ENCODE measurements at places on chromosomes 11 and 22. TPM values are rescaled to one million over a fixed set of nuclear protein-coding genes. Genes with fewer than 3 reads are reported as not detected.

- no peak for DNase-seq
Measured at GRCh38 chr11:66467756-66468155, 1.1 kb downstream of the PELI3 start.

- DNase-seq = peak; percentile 7
Measured at GRCh38 chr22:38086001-38086845, 2.2 kb upstream of the SLC16A8 start.

Gene USP2
- 75.8 TPM for total RNA-seq

DNA sequence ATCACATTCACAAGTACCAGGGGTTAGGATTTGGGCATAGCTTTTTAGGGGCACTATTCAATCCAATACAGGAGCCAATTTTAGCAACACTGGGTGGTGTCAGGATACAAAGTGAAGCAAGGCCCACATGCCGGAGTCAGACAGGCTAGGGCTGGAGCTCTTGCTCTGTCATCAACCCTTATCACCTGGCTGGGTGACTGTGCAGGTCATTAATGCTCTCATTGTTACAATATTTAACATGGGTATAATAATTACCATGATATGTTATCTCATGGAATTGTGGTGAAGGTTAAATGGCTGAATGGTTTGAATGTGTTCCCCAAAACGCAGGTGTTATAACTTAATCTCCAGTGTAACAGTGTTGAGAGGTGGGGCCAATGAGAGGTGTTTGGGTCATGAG lies 143.3 kb upstream of the THY1 start:
- DNase-seq = no peak

DNA sequence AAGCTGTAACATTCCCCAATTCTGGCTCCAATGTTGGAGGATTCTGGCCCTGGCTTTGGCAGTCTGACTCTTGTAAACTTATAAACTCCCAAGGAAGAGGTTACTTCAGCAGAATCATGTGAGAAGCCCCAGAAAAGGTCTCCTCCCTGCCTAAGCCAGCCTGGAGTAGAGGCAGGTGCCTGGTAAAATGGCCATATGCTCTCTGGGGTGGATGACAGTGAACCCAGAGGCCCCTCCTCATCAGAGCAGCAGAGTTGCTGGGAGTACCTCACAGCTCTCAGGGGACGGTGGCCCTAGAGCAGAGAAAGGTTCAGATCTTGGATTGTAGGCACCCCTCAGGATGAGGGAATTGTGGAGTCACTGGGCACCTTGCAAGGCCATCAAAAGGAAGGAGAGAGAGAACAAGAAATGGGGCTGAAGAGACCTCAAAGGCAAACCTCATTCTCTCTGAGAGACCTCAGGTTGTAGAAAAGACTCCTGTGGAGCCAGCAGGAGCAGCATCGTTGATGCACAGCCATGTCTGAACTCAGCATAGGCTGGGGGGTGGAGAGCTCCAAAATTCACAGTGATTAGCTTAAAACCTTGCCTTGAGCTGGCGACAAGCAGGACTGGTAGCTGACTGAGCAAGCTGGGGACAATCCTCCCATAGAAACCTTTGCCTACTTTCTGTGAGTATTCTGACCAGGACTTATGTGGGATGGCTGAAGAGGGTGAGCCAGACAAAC lies 4.9 kb upstream of the P2RY6 start:
- no peak for DNase-seq
